ENCODE measurements at places on chromosomes 6 and 20.
A peak's percentile ranks its signal among the peaks of the same experiment; 100 is the strongest.

- no peak for DNase-seq
Observed at GRCh38 chr20:64228086-64228653, 27.4 kb upstream of the PCMTD2 start.

GRCh38 chr20:9038791-9039535 lies 29.9 kb upstream of the PLCB4 start:
- DNase-seq: no peak

- peak; percentile 25 for DNase-seq
Observed at GRCh38 chr20:5192570-5193431, 66.0 kb downstream of the CDS2 start.

- DNase-seq: peak; percentile 36
Observed at GRCh38 chr6:95578106-95578410, 723 bp downstream of the MANEA start.

DNA sequence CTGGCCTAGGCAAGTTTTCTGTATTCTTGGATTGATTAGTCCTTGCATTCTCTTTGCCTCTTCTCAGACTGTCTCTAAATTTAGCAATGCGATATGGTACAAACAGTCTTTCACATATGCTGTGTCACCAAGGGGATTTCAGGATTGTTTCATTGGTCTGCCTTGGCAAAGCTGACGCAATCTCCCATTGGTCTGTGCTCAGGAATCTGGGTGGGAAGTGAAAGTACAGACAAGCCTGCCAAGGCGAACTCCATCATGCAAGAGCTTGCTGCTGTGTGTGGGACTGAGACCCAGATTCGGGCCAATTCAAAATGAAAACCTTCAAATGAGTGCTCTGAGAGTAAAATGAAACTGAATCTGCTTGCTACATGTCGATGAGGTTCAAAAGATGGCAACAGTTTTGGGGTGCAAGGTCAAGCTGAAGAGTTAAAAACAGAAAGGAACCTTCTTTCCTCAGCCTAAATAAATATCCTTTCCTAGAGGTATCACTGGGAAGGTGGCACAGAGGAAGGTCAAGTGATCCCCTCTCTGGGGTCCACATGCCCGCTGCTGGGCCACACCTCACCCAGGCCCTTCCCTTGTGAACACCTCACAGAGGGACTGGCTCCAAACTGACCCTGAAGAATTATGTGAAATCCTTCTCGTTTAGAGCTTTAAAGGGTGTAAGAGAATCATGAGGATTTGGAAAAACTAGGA lies 198.8 kb upstream of the PREP start:
- peak; percentile 52 for DNase-seq

DNA sequence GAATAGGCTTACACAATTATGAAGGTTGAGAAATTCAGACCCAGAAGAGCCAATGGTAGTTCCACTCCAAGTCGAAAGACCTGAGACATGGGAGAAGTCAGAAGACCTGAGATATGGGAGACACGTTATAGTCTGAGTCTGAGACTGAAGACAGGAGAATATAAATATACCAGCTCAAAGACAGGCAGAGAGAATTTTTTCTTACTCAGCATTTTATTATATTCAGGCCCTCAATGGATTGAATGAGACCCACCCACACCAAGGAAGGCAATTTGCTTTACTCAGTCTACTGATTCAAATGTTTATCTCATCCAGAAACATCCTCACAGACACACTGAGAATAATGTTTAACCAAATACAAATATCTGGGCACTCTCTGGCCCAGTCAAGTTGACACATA lies 693.5 kb downstream of the HDGFL1 start:
- no peak for DNase-seq

DNA sequence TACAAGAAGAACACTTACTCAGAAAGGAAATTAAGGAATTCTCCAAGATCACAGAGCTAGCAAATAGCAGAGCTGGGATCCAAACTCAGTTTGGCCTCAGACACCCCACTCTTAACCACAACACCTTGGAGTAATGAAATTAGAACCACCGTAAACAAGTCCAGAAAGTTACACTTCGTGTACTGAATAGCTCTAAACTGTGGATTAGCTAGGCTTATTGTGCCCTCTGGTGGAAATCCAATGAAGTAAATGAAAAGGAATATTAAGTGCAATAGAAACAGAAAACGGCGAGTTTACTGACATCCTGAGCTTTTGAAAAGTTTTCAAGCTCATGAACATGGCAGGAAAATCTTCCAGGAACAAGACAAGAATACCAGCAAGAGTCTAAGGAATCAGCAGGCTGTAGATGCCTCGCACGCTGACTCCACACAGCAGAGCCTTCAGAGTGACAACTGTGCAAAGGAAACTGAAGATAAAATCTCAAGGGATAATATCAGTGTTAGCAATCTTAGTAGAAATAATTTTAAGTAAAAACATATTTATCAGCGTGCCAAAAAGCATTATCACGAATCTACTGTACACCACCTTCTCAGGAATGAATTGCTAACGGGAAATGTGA lies 34.6 kb downstream of the FBXO5 start:
- peak; percentile 54 for DNase-seq

DNA sequence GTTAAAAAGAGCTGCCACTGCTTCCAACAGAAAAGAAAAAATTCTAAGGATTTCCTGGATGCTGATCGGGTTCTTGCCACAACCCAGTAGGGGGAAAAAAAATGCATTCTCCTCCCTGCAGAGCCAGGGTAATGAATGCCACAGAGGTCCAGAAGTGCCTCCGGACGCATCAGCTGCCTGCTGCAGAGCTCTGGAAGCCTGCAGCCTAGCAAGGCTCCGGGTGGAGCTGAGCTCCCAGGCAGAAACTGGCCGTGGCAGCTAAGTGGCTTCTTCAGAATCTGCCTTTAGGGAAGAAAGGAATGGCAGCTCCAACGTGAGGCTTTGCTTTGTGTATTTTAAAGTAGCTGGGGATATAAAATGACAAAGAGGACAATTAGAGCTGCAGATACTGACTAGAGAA lies 155.0 kb downstream of the CFAP61 start:
- no peak for DNase-seq

- DNase-seq: no peak
Observed at GRCh38 chr20:63055575-63056235, 48.9 kb upstream of the BHLHE23 start.

DNA sequence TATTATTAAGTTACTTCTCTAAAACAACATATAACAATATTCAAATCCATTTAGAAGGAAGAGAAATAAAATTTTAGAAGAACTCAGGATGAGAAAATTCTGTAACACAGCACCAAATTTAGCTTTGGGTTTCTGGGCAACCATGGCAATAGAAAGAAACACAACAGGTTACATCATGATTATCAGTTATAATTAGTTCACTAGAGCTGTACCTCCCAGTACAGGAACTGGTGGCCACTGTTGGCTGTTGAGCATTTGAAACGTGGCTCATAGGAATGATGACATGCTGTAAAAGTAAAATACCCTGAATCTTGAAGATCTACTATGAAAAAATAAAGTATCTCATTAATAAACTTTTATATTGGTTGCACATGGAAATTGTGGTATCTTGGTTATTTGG lies 23.7 kb upstream of the MAP3K4 start:
- DNase-seq: no peak

DNA sequence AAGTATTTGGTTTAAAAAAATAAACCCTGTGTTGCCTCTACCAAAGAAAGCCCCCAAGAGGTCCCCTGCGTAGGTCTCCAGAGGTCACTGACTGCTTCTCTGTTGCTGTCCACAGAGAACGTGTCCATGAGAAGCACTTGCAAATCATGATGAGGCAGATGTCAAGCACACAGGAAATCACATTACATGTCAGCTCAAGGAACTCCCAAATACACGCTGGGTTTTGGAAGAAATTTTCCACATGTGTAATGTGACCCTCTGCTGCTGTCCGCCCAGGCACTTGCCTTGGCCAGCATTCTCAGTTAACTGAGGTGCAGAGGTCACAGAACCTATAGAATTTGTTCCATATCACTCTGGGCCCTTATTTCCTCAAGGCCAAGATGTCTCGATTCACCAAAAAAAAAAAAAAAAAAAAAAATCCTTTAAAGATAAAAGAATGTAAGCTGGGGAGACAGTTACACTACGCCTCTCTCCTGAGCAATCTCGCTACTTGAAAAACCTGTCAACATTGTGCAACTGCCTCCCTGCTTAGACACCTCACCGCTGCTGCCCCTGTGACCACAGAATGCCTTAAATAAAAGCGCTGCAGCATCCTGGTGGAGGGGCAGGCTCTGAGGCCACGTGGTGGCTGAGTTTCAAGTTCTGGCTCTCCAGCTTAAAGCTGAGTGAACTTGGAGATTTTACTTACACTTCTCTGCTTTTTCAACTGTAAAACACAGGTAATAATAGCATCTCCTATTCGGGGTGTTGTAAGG lies 42.3 kb downstream of the SLC22A23 start:
- DNase-seq: peak; percentile 67

DNA sequence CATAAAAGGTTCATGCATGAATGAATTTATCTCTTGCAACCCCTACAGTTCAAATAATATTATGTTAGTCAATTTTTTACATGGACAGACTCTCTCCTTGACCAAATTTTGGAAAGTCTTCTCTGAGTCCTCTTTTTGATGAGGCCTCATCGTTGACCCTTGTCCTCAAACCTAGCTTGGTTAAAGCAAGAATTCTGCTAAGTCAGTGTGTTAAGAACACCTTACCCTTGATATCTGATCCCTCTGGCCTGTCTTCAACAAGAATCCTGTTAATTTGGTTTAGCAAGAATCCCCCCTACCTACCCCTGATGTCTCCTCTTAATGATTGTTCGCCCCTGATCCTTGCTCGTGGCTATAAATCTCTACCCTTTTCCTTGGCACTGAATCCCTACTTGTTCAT lies 301.4 kb downstream of the LAMA2 start:
- no peak for DNase-seq

GRCh38 chr6:35483893-35484645 lies 12.8 kb downstream of the TEAD3 start:
- DNase-seq: no peak

GRCh38 chr6:56949925-56950495 lies 4.9 kb upstream of the BEND6 start:
- DNase-seq: no peak

DNA sequence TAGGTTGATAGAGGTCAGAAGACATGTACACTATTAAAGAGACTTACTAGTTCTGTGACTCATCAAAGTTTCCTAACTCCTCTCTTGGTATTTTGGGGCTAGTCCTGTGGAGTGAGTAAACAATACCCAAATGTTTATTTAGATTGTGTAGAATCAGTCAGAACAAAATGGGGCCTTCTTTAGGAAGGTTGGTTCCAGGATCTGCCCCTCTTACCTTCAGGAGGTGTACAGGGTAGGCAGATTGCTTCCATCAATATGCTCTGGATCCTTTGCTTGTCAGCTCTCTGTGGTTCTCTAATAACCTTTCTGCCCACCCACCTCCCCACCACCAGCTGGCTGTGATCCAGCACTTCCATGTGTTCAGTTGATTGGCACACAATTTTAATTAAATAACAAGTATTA lies 107.0 kb downstream of the POPDC3 start:
- no peak for DNase-seq

DNA sequence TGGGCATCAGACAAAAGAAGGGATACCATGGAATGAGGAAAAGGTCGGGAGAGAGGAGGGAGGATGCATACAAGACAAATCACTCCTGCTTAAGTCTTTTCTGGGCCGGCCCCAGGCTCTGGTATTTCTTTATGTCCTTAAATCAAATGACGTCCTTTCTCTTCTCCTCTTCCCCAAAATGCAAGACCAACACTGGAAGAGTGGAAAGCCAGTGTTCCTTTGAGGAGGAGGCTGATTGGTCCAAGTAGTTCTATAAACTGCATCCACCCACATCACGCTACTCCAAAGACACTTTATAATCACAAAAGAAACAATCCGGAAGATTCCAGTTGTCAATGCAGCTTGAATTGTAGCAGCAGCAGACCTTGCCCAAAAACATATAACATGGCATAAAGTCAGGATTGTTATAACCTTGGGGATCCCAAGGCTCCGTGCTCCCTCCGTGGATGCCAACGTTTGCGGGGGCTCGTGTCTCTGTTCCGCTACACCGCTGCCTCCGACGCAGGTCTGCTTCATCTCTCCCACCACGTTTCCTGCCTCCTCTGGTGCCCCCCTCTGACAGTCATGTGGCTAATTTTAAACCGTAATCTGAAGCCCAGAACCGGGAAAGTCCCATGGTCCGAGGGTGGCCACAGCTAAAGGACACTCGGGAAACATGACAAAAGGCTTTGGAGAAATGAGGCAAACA lies 47.1 kb downstream of the MCUR1 start:
- DNase-seq: no peak

GRCh38 chr6:1187293-1188131 lies 124.4 kb upstream of the FOXQ1 start:
- no peak for DNase-seq

DNA sequence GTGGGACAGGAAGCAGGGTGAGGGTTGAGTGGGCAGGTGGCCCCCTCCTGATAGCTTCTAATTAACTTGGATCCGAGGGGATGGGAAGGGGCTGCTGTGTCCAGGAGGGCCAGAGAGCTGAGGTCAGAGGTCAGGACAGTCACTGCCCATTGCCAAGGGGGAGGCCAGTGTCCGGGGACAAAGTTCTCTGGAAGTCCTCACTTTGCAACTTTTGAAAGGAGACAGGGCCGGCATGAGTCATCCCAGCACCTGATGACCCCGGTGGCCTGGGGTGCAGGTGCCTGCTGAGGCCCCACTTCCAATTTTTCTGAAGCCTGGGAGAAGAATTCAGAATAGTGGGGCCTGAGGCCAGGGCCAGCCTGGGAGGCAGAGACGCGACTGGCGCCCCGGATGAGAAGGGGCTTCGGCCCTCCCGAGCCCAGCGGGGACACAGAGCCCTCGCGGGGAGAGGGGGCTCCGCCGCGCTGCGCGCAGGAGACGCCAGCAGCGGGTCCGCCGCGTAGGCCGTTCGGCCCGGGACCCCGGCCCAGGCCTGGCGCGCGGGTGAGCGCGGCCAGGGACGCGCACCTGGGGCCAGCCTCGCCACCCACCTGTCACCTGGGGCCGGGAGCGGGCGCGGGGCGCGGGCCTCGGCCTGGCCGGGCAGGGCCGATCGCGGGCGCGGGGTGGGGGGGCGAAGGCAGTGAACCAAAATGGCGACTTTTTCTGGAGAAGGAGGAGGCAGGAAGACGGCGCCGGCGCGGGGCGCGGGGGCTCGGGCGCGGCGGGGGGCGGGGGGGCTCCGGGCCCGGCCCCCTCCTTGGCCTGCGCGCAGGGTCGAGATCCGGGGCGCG lies 586 bp downstream of the ZNF512B start:
- DNase-seq: peak; percentile 51

DNA sequence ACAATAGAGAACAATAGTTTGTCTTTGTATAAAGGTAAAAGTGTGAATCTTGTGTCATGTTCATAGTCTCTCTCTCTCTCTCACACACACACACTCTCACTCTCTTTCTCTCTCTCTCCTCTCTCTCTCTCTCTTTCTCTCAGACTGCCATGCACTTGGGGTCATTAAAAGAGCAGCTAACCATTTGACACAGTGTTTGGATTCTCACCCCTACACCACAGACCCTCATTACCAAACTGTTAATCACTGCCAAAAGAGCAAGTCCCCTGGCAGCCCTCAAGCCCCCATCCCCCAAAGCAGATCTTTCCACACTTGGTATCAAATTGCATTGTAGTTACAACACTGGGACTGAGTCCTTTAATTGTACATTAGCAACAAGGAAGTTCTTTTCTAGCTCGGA lies 305.8 kb upstream of the RSPO3 start:
- DNase-seq: no peak

- DNase-seq: no peak
Observed at GRCh38 chr20:45742596-45742995, 20.4 kb downstream of the SPINT4 start.

- no peak for DNase-seq
Observed at GRCh38 chr6:39249278-39249677, 20.0 kb upstream of the KCNK5 start.
